ENCODE measurements at places on chromosomes 16 and 17.

DNA sequence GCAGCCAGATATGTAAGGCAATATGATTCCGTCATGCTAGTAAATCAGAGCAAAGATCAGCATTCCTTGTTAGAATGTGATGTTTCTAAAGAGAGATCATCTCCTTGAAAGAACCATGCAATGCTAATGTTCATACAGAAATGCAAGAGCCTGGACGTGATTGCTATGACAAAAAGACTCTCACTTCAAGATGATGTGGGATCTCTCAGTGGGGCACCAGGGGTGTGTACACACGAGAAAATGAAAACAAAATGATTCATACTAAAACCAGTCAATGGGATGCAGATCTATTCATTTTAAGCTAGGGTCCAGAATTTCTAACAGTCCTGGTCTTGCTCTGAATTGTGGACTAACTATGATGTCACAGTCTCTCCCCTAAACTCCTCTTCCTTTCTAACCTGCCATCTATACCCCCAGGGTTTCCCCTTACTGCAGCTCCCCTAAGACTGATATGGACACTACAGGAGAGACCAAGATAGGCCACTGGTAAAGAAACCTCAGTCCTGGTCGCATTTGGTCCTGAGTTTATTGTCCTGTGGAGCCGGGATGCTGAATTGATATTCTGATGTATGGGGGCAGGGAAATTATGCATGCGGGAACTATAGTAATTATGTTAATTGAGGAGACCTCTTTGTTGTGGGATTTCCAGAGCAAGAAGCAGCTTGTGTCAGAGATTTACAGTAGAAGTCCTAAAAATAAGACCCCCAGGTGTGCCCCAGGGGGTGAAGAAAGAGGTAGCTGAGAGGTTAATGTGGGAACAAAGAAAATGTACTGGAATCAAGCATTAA is 179.0 kb downstream of the PMP22 start:
- DNase-seq: peak; percentile 37

DNA sequence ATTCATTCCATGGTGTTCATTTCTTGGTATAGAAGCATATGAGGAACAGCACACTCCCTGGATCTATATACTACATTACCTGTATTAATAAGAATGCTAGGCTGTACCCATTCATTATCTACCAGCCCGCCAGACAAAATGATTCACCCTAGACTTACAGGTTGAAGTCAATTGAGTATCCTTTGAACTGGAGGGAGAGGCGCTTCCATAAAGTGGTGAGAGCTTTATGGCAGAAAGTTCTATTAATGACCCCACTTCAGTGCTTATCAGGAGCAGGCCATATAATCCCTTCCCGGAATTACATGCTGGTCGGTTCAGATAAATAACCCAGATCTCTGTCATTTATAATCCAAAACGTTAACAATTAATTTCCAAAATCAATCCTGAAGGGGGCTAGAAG is 44.5 kb upstream of the TOX3 start:
- DNase-seq: no peak

DNA sequence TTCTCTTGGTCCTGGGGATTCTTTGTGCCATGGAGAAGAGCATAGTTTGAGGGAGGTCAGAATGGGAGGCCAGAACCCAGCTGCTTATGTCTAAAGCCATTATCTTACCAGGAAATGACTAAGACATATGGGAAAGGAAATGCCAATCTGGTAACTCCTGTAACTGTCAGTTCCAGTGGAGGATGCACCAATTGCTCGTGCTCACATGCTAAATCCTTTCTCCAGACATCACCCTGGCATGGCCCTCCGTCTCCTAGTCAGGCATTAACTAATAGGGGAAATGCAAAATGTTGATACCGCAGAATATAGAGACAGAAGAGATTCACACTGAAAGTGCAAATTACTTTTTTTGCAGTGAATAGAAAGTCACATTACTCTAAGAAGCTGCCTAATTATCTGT is 255.6 kb upstream of the HSBP1 start:
- peak; percentile 92 for DNase-seq

- DNase-seq: peak; percentile 65
These were observed 8.2 kb downstream of the RHBDF2 start for GRCh38 chr17:76492989-76493501.

DNA sequence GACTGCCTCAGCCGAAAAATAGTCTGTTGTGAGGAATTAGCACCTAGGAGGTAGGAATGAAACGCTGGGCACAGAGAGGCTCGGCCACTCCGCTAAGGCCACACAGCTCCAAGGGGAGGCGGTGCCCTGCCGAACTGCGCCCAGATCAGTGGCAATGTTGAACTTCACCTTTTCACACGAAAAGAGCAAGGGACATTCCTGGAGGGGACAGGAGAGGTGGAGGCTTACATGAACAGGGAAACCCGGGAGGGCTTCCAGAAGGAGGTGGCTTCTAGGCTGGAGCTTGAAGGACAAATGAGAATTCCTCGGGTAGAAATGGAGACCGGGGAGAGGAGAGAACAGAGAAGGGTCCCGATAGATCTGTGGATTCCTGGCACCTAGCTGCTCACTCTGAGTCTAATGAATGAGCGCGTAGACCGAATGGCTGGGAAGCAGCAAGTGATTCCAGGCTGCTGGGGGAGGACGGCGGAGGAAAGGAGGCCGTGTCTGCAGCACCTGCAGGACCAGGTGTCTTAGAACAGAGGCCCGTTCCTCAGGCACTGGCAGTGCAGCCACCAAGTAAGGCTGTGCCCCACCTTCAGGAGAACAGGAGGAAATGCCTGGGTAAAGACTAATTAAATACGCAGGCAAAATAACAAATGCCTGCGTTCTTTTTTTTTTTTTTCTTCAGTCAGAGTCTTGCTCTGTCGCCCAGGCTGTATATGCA is 722 bp upstream of the SLC38A10 start:
- peak; percentile 53 for DNase-seq

DNA sequence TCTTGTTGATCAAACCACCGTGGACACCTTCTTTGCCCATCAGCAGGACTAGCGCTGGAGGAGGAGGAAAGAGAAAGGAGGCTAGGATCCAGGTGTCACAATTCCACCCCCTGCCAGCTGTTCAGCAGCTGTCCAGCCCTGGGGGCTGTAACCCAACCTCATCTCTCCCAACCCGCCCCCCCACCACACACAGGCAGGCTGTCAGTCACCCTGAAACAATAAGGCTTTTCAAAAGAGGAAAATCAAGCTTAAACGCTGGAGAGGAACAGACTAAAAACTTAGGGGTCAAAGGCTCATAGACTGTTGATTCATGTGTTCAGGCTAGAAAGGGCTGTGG is 2.4 kb downstream of the PFN1 start:
- DNase-seq: no peak

GRCh38 chr16:27928542-27928941 is 135.0 kb downstream of the GSG1L start:
- no peak for DNase-seq

DNA sequence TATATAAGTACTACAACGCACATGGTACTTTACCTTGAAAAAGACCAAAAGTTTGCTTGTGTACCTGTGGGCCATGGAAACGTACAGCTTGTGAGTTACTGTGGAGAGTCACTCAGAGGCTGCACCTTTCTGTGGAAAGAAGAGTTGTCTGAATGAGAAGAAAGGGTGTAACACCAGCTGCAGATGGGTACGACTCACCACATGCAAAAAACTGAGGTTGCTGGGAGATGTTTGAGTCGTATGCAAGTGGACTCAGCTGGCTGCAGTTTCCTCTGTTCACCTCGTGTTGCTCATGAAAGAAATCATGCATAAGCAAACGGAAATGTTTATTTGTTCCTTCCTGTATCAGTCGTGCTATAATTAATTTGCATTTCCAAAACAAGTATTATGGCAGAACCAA is 22.4 kb upstream of the DYNLRB2 start:
- no peak for DNase-seq

GRCh38 chr16:27224741-27225300 is 21.5 kb downstream of the KDM8 start:
- no peak for DNase-seq

GRCh38 chr16:53537626-53538025 is 34.6 kb upstream of the AKTIP start:
- no peak for DNase-seq

GRCh38 chr16:56477096-56477878 is 25.9 kb downstream of the OGFOD1 start:
- DNase-seq: peak; percentile 93

DNA sequence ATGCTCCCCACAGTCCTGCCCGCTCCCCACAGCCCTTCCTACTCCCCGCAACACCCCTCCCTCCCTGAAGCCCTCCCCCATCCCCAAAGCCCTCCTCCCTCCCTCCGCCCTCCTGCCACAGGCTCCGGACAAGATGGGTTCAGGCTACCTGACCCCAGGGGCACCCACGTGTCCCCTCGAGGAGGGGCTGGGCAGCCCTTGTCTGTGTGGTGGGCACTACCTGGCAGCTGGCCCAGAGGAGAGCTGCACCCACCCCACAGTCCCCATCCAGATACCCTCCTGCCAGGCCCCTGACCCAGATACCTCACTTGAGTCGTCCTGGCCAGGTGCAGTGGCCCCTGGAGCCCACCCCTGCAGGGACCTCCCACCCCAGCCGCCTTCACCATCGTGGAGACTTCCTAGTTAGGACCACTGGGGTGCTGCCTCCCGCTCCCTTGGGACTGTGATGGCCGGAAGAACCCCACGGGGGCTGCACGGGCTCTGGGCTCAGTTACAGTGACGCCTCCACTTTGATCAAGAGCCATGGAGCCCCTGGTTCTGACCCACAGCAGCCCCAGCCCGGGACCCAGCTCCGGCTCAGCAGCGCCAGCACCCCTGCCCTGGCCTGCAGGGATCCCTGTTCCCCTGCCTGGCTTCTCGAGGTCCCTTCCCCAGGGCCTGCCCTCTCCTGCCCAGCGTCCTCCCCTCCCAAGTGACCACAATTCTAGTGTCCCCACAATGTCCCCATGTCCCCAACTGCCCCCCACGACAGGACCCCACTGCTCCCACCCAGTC is 806 bp downstream of the PERCC1 start:
- no peak for DNase-seq

DNA sequence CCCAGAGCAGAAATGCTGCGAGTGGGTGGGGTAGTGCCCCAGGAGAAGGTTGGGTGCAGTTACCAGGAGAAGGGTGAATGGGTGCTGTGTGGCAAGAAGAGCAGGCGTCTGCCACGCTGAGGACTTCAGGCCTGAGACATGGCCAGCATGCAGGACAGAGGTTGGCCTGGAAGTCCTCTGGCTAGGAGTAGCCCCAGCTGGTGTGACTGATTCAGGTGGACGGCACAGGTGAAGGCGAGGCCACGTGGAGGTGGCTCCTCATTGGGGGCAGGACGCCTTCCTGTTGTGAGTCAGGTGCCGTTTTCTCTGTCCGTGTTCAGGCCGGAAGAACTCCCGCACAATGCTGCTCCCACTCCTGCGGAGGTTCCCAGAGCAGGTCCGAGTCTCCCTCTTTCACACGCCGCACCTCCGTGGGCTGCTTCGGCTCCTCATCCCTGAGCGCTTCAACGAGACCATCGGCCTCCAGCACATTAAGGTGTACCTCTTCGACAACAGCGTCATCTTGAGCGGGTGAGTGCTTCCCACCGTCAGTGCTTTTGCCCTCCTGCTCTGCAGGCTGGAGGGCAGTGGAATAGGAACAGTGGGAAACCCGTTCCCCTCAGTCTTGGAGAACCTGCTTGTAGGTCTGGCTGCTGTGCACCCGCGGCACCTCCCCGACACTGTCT is 20.7 kb downstream of the PGS1 start:
- no peak for DNase-seq

DNA sequence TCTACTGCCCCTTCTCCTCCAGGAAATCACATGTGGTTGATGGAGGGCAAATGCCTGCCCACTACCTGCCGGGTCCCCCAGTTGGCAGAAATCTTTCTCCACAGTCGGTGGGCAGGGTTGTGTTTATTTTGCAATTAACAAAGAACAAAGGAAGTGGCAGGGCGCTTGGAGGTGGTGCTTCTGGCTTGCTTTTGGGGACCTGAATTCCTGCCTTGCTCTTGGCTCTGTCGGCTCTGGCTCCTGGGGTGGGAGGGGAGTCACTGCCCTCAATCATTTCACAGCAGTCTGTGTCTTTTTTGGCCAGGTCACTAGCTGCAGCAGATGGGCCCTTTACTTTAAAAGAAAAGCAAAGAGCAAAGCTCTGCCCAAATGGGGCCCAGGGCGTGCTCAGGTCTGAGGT is 69.2 kb downstream of the C16orf78 start:
- no peak for DNase-seq

DNA sequence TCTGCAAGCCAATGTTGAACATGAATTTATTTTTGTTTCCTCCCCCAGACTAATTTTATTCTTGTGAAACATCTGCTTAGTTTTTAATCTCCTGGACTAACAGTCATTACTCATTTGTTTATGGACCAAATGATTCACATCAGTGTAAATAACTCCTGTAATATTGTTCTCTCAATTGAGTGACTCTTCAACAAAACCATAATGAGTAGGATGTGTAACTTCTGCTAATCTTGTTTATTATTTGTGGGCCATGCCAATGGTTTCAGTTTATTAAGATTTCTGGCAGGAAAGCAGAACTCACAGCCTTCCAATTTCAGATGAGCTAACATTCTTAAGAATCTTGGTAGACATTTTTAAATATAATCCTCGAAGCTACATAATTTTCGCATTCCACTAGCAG is 1216.3 kb upstream of the GOT2 start:
- DNase-seq: no peak

DNA sequence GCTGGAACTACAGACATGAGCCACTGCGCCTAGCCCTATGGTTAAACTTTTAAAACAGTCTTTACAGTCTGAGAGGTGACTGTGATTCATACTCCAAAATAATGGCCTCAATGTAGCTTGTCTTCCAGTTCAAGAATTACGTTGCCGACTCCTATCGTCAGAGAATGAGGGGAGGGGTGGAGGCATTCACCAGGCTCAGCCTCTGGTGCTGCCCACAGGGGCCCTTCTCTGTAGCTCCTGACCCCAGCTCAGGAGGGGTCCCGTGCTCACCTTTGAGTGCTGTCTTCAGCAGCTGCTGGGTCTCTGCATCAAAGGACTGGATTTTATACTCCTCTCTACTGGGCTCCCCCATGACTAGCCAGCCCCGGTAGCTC is 1.2 kb downstream of the MIF4GD start:
- DNase-seq: no peak

DNA sequence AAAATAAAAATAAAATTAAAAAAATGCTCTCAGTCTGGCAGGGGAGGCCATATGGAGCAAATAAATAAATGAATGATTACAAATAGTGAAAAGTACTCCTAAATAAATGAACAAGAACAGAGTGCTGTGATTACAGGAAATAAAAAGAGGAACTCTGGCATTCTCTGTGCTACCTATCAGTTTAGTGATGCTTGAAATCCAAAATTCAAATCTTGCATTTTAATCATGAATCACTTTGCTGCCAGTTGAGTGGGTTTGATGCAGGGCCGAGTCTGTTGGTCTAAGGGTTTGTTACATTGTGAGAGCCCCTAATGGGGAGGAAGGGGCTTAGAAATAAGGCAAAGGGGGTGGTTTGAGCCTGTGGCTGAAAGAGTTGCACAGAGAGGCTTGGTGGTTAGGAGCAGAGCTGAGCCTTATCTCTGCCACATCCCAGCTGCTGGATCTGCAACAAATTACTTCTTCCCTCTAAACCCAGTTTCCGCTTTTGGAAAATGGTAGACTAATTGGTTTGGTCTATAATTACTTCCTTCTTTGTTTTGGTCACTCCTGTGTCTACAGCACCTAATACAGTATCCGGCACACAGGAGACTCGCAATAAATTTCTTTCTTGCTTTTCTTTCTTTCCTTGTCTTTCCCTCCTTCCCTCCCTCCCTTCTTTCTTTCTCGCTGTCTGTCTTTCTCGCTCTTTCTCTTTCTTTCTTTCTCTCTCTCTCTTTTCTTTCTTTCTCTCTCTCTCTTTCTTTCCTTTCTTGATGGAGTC is 6.3 kb upstream of the ABCC1 start:
- no peak for DNase-seq
